ENCODE measurements at places on chromosomes 16 and 17.

GRCh38 chr17:49676276-49676868, 1.5 kb downstream of the SPOP start:
- DNase-seq: no peak

DNA sequence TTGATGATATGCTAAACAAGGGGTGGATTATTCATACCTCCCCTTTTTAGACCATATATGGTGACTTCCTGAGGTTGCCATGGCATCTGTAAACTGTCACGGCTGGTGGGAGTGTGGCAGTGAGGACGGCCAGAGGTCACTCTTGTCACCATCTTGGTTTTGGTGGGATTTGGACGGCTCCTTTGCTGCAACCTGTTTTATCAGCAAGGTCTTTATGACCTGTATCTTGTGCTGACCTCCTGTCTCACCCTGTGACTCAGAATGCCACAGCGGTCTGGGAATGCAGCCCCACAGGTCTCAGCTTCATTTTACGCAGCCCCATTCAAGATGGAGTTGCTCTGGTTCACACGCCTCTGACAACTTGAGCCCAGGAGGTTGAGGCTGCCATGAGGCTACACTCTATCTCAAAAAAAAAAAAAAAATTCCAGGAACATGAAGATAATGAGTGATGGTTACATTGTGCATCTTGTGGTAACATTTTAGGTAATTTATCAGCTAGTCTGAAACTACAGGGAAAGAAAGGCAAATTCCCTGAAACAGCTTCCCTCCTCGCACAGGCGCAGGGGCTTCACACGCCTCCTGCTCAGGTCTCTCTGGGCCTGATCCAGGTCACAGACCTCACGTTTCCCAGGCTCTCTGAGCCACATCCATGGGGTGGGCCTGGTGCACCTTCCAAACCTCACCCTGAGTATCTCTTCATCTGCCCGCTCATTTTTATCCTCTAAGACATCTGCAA, 15.3 kb upstream of the UBE2I start:
- no peak for DNase-seq

- no peak for DNase-seq
Observed at GRCh38 chr17:77214743-77215142, 74.0 kb downstream of the SEC14L1 start.

GRCh38 chr17:59616253-59616920, 3.3 kb upstream of the CLTC start:
- no peak for DNase-seq

DNA sequence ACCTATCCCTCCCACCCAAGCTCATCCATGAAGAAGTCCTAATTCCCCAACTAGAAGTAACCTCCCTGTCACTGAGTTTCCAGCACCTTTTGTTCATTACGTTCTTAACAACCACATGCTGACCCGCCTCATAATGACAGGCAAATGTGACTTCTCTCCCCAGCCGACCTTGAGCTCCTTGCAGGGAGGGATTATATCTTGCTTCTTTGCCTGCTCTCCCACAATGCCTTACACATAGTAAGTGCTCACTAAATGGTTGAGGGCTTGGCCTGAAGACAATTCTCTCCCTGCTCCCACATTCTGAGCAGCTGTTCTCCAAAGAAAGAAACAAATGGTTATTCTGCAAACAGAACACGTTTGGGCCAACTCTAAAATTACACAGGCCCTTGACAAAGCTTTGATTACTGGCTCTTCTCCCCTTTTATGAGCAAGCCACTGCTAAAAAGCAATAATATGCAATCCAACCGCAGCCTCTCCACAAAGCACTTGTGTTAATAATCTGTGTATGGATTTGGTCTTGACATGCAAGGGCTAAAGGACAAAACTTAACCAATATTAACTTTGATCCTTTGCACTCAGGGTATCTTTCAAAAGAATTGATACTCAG, 23.2 kb downstream of the SLC39A11 start:
- no peak for DNase-seq

DNA sequence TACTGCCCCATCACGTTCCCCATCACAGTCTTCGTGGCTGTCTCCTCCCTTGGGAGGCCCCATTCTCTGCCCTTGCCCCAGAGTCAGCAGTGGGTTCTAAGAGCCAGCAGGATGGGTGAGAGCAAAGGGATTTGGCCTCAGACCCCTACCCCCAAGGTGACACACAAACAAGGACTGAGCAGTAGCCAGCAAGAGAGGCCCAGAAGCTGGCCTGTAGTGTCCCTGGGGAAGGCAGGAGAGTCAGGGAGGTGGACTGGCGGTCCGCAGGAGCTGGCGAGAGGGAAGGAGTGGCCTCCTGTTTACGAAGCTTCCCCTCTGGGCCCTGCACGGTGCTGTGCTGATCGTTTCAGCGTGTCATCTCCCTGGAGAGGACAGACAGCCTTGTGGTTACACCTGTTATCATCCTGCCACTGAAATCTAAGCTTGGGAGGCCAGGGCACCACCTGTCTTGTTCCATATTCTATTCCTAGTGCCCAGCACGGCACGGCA, 8.4 kb downstream of the WDR81 start:
- DNase-seq: no peak

Data from stimulated activated CD4-positive, alpha-beta T cell treated with anti-CD3 and anti-CD28 coated beads, Interleukin-12 subunit alpha, Interleukin-12 subunit beta, amount 100 ng/mL, for 4 hours (primary cell).